Activated T-cell treated with anti-CD3 and anti-CD28 coated beads, Interleukin-2, amount 50 U/mL, for 48 hours (primary cell): ENCODE measurements at places on chromosomes 2 and 18.

DNA sequence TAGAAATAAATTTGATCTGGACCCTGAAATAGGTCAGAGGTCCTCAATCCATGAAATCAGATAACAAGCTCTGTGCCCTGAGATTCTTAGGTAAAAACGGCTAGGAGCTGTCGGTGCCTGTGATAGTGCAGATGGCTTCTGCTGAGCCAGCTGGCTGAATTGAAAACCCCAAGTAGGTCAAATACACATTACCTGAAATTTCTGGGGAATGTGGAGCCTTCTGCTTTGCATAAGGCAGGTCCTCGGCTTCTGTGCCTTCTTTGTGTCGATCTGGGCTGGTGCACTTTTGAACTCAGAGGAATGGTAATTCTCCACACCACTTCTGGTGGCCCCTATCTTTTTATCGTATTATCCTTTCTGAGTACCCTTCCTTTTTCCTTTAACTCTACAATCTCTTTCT is 66.6 kb downstream of the CNTNAP5 start:
- no peak for DNase-seq

DNA sequence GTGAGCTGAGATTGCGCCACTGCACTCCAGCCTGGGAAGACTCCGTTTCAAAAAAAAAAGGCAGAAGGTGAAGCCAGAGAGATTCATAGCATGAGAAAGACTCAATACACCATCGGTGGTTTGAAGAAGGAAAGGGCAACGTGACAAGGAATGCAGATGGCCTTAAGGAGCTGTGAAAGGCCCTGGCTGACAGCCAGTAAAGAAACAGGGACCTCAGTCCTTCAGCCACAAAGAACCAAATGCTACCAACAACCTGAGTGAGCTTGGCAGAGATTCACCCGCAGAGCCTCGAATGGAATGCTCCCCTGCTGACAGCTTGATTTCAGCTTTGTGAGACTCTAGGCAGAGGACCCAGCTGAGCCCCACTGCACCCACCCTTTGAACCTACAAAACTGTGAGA is 154.9 kb upstream of the NDUFV2 start:
- no peak for DNase-seq

GRCh38 chr2:241359481-241360045 is 3.5 kb downstream of the FARP2 start:
- no peak for DNase-seq

GRCh38 chr18:50696436-50696835 is 123.4 kb downstream of the MRO start:
- no peak for DNase-seq

GRCh38 chr2:8679827-8680731 is 1.8 kb upstream of the ID2 start:
- no peak for DNase-seq

DNA sequence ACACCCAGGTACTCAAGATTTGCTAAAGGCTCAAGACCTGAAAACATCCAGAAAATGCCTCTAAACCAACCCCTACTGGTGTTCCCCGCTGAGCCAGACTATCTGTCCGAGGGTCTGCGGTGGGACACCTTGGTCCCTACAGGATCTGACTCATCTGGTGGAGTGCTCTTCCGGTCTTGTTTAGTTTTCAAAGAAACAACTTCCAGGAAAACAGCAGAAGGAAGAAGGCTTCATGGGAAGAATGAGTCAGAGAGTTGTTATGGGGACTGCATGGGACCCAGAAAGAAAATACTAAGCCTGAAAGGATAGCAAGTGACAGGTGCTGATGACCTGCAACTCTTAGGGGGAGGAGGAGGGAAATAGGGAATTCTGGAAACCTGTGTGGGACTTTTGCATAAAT is 41.3 kb downstream of the ZFP36L2 start:
- no peak for DNase-seq

DNA sequence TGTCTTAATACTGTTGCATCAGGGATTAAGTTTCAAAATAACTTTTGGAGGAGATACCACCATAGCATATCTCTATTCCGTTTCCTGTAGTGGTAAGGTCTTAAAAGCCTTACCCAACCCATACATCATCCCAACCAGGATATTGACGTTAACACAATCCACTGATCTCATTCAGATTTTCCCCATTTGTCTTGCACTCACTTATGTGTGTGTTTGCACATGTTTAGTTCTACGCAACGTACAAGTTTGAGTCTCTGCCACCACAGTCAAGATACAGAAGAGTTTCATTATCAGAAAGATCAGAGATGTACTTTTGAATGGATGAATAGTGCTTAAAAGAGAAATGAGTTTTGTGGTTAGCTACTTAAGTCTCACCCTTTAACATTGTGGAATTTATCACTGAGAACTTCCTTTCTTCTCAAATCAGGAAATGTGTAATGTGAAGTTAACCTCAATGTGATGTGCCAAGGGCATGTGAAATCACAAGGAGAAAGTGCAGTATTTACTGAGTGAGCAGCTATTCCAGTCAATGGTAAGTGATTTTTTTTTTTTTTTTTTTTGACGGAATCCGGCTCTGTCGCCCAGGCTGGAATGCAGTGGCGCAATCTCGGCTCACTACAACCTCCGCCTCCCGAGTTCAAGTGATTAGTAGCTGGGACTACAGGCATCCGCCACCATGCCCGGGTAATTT is 69.2 kb upstream of the EPHA4 start:
- DNase-seq, result no peak

DNA sequence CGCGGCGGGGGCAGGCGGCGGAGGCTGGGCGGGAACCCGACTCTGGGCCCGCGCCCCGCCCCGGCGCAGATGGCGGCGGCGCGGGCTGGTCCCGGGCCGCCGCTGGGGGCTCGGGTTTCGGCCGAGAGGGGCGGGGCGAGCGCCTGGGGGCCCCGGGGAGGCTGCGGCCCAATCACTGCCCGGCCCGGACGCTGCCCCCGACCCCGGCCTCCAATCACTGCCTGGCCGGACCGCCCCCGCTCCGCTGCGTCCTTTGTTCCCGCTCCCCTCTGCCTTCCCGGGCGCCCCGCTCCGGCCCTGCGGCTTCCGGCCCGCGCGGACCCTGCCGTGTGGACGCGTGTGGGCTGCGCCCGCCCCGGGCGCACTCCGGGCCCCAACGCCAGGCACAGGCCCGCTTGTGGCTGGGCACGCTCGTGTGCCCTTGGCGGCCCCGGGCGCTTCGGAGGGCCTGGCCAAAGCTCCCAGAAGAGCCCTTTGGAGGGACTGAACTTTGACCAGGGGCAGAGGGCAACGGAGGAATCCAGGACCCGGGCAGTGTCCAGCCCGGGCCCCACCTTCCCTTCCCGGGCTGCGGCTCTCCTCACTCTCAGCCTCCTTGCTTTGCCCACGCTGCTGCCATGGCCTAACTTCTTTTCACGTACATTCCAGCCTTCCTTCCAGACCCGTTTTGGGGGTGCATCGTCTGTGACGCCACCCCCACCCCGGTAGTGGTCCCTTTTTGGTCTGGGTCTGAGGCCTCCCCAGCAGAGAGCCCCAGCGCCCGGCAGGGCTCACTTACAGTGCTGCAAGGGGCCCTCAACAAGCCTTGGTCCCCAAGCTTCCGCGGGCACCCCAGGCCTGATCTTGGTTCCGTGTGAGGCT is 27.1 kb upstream of the PTMA start:
- DNase-seq, result no peak

GRCh38 chr2:20796374-20796791 is 26.5 kb downstream of the LDAH start:
- no peak for DNase-seq

DNA sequence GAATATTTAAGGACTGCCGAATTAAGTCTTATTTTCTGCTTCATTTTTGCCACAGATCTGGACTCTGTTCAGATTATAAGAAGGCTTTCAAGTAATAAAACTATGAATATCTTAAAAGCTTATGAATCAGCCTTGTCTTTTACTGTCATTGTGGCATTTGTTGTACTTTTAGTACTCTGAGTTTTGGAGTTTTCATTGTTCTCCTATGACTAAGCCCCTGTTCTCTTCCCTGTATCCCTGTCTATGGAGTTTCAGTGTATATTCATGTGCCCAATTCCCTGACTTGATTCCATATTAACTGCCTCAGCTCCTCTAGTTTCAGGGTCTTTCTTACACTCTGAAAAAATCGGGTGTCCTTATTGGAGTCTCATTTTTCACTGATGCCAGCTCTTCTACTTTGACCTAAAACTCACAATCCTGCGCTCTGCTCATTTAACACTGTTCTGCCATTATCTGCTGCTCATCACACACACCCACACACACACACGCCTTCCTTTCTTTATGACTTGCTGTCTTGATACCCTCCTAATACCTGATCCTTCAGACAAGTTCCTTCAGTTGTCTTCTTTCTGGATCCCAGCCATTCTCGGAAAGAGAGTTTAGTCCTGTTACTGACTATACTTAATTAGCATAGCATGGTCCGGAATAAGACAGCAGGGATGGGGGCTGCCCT is 511.8 kb downstream of the CPS1 start:
- no peak for DNase-seq

- DNase-seq, result no peak
These were observed 33.9 kb downstream of the SNORC start for GRCh38 chr2:232903989-232904388.

DNA sequence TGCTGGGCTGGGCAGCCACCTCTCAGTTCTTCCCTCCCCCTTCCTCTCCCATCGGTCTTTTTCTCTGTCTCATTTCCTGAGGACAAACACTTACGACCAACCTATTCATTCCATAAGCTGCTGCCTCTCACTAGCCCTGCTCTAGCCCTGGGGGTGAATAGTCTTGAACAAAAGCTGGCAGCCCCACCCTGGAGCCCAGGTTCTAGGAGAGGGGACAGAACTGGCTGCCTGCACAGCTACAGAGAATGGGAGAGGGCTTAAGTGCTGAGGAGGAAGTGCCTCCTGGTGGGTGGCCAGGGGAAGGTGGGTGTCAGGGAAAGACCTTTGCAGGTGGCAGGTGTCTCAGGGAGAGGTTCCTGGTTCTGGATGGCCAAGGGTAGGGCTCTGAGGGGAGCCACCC is 22.8 kb downstream of the ANO7 start:
- DNase-seq, result no peak

GRCh38 chr2:120763508-120763907 is 27.8 kb downstream of the GLI2 start:
- DNase-seq, result no peak

DNA sequence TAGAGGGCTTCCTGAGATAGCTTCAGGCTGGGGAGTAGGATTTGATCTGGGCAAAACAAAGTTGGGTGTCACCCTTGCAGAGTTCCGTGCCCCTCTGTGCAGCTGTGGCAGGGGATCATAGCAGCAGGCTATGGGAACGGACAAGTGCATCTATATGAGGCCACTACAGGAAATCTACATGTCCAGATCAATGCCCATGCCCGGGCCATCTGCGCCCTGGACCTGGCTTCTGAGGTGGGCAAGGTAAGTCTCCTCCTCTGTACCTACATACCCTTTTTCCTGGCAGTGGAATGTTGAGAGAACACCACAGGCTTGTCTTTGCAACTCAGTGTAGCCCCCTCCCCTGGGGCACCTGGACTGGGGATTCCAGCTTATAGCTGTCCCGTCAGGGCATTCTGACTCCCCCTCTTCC is 3.5 kb downstream of the WDR54 start:
- no peak for DNase-seq

DNA sequence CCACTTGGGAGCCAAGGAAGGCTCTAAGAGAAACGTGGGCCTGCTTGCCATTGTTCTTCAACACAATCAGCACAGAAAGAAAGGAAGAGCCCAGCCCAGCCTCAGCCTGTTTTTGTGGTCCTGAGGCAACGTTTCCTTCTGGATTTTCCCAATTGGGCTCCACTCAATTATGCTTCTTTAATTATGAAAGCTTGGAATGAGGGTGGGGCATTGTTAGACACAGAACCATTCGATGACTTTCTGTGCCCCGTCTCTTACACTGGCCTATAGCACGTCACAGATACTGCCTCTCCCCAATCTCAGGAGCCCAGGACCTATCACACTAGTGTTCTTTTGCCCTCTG is 207.4 kb downstream of the ZFP36L2 start:
- DNase-seq, result no peak

DNA sequence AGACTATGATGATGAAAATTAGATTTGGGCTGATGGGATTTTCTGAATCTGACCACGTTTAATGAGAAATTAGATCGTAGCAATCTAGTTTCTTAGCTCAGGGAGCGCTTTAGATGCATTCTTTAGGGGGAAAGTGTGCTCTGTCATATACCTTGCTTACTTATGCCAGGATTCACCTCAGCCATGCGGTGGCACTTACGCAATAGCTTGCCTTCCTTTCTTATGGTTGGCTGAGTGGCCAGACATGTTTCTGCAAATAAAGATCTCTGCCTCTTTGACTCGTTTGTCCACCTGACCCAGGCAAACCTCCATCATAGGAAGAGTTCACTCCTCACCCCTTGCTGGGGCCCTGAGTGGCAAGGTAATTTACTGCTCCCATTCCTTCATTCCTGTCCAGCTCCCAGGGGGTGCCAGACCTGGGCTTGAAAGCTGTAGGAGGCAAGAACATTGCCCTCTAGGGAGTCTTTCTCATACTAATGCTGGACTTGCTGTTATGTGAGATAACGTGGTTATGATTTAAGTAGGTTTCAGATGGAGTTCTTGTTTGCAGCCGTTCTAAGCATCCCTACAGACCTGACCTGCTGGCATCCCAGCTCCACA is 57.1 kb downstream of the FBLN7 start:
- no peak for DNase-seq

DNA sequence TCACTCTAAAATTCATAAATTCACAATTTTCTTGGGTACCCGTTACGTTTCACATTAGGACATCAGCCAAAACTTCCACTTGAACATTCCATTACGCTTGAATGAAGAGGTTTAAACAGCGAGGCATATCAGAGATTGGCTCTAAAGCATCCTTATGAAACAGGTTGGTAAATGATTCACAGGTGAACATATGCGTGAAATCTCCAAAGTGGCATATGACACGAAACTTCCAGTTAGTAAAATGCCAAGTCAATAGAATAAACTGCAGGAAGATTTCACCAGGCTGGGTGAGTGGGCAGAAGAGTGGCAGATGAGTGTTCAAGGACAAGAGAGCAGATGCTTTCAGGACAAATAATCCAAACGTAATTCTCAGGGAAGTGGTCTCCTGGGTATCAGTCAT is 33.9 kb upstream of the GLS start:
- no peak for DNase-seq

GRCh38 chr2:168312036-168312822 is 64.8 kb upstream of the STK39 start:
- no peak for DNase-seq

DNA sequence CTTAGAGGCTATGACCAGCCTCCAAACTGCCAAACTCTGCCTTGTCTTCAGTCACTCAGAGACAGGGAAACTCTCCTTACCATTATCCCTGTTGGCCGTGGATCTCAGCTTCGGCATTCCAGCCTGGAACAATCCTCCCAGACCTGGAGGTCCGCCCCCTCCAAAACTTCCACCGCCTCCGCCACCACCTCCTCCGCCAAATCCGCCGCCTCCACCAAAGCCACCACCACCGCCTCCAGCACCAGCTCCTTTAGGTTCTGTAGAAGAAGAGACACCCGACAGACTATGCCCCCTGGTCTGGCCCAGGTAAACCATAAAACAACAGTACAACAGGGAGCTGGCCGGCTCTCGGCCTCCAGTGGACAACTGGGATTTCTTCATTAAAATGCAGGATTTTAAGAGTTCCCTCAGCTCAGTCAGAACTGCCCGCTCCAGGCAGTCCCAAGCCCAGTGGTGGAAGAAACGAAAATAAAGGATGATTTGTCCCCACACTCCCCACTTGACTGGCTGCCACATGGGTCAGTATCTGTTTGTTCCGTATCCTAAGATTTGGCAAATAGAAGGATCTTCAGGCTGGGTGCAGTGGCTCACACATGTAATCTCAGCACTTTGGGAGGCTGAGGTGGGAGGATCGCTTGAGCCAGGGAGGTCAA is 22.4 kb downstream of the WIPF1 start:
- DNase-seq, result no peak

- no peak for DNase-seq
These were observed 46.0 kb upstream of the SPHKAP start for GRCh38 chr2:228227466-228227865.

GRCh38 chr18:57087644-57088376 is 59.1 kb upstream of the BOD1L2 start:
- no peak for DNase-seq
